ENCODE measurements at places on chromosomes 13 and 19. TPM values are rescaled to one million over a fixed set of nuclear protein-coding genes. Genes with fewer than 3 reads are reported as not detected.

GRCh38 chr19:41705393-41706174 lies 2.8 kb upstream of the CEACAM5 start:
- H3K4me3 ChIP-seq: no peak overlapping the region
- DNase-seq: no peak
- peaks cover 4% of the 10 kb centered on the region for H3K4me1 ChIP-seq
- peaks cover 13% of the 10 kb centered on the region for H3K27me3 ChIP-seq
- H3K36me3 ChIP-seq: no peaks in the 10 kb centered on the region
- H3K27ac ChIP-seq: no peak overlapping the region

The MEIOSIN gene
- total RNA-seq: not detected

The SMIM44 gene
- not detected for total RNA-seq

The METTL21C gene
- not detected for total RNA-seq

DNA sequence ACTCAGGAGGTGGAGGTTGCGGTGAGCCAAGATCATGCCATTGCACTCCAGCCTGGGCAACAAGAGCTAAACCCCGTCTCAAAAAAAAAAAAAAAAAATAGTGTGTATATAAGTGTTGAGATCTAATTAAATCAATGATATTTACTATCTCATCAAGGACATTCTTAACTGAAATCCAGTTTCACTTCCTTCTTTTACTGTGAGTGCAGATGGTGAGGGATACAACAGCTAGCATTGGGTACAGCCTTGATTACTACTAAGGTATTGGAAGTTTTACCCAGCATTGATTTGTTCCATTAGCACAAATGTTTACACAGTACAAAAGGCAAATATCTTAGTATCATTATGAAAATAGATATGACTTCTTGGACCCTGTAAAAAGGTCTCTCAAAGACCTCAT lies 546.6 kb downstream of the KCTD12 start:
- no peaks in the 10 kb centered on the region for H3K27me3 ChIP-seq
- no peak for DNase-seq
- H3K36me3 ChIP-seq: no peaks in the 10 kb centered on the region
- H3K4me1 ChIP-seq: no peaks in the 10 kb centered on the region

The HAUS5 gene
- total RNA-seq: 42.5 TPM

- no peak overlapping the region for H3K4me3 ChIP-seq
- peaks cover 34% of the 10 kb centered on the region for H3K4me1 ChIP-seq
- DNase-seq: no peak
- no peak overlapping the region for H3K27ac ChIP-seq
Measured at GRCh38 chr13:75329723-75330122, 152.2 kb downstream of the TBC1D4 start.

The TMEM143 gene
- total RNA-seq: 13.1 TPM

The CD22 gene
- 4.0 TPM for total RNA-seq

The CBY2 gene
- not detected for total RNA-seq

DNA sequence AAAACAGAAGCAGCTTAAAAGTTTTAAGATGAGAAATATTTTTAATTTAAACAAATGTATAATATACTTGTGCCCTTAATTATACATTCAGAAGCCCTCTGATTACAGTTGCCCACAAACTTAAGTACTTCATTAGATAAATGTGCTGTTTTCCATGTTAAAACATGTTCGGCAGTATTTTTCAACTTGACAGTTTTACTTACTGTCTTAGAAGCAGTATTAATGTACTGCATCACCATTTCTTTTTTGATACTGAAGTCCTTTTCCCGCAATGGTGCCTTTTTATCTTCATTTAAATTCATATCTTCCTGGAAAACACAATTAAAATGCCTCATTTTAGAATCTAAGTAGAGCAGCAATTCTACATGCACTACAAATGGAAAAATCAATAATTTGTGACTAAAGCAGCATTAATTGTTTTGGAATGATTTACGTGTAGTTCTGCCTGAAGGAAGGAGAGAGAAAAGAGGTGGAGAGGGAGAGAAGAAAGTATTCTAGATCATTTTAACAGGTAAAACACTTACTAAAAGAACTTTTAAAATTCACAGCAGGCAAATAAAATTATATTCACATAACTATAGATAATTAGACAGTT lies 70.2 kb downstream of the DIAPH3 start:
- peaks cover 44% of the 10 kb centered on the region for H3K36me3 ChIP-seq
- no peak overlapping the region for H3K27ac ChIP-seq
- H3K27me3 ChIP-seq: no peaks in the 10 kb centered on the region
- H3K4me3 ChIP-seq: no peak overlapping the region
- DNase-seq: no peak
- peaks cover 8% of the 10 kb centered on the region for H3K4me1 ChIP-seq

The CEBPA gene
- 0.73 TPM for total RNA-seq

Measured in activated T-helper 2 cell treated with anti-CD3 and anti-CD28 coated beads, Interferon-gamma antibody, Interleukin-2, Interleukin-4, amounts not matched to agents 10 μg/mL and 5 μg/mL and 100 μg/mL, durations not matched to agents 14 hours and 24 hours and 36 hours (primary cell).